ENCODE measurements at places on chromosomes 7 and 10.

GRCh38 chr10:44975431-44976331, 2.9 kb downstream of the DEPP1 start:
- DNase-seq, result no peak

GRCh38 chr7:51689547-51689946, 372.9 kb upstream of the COBL start:
- no peak for DNase-seq

DNA sequence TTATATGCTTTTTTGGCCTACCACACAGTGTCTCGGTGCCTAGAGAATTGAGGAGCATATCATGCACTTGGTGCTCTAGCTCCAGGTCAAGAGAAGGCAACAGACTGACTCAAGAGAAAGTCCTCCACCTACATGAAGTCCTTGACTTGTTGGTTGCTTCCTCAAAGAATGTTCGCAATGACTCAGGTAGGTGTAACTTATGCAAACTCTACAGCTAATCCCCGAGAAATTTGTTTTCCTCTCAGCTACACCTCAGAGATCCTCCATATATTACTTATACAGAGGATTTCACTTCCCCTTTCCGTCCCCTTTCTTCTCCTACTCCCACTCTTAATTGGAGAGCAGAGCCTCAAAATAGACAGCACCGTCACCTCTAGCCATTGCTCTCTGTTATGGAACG, 1013.1 kb downstream of the KCNMA1 start:
- DNase-seq, result no peak

DNA sequence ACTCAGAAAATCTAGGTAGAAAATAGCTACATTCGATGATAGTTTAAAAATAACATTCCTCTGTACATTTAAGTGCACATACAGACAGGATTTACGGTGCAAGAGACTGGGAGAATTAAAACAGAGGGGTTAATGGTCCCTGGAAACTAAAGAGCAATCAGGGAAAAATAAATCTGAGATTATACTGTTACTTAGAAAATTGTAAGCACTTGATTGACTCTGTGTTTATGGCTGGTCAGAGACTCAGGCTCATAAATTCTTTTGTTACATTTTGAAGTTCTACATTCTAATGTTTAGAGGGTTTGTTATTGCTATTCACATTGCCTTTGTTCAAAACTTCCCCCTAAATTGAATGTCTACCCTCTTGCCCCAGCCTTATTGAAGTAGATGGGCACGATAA, 54.4 kb downstream of the CDCA7L start:
- DNase-seq, result no peak

DNA sequence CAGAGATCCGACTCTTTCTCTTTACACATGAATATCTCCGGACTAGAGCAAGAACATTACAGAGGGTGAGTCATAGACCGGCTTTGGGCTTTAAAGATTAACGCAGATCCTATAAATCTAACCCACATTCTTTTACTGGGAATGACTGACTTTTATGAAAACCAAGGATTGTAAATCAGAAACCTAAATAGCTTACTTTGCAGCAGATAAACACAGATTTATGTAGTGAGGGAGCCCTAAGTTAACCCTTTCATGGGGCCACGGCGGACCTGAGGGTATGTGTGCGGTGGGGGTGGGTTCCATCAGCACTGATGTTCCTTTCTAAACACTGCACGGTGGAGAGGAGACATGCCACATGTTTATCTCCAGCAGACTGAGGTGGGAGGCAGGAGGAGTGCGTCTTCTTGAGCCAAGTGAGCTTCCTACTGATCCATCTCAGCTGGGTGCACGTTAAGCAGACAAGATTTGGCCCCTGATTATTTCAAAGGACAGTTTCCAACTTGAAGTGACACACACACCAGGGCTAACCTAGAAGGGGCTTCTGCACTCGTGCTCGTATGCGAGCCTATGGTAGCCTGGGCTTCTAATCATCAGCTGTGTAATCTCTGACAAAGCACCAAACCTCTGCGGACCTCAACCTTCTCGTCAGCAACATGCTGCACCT, 127.6 kb downstream of the WDR11 start:
- DNase-seq, result no peak

GRCh38 chr10:68284062-68285001, 47.5 kb upstream of the HNRNPH3 start:
- no peak for DNase-seq

- DNase-seq, result no peak
Measured at GRCh38 chr7:120337308-120337907, 64.4 kb downstream of the KCND2 start.

- no peak for DNase-seq
Measured at GRCh38 chr7:102304668-102305067, 18.0 kb downstream of the SH2B2 start.

- no peak for DNase-seq
Measured at GRCh38 chr7:80189638-80190037, 55.0 kb downstream of the GNAI1 start.

DNA sequence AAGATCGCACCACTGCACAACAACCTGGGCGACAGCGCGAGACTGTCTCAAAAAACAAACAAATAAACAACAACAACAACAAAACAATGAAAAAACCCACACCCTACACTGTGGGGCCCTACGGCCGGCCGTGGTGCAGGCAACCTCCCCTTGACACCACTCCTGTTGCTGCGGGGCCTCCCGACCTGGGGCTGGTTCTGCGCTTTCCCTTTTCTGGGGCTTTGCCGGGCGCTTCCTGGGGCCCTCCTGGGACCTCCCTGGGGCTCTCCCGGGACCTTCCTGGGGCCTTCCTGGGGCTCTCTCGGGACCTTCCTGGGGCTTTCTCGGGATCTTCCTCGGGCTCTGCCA, 46.6 kb downstream of the INSIG1 start:
- no peak for DNase-seq

- DNase-seq, result no peak
Measured at GRCh38 chr10:73493781-73494180, 2.0 kb downstream of the PPP3CB start.

- DNase-seq, result no peak
Measured at GRCh38 chr10:92142949-92143348, 147.9 kb downstream of the CPEB3 start.

- DNase-seq, result no peak
Measured at GRCh38 chr10:15451137-15452094, 80.3 kb upstream of the FAM171A1 start.

- no peak for DNase-seq
Measured at GRCh38 chr10:43407148-43407575, 1.8 kb downstream of the HNRNPF start.

DNA sequence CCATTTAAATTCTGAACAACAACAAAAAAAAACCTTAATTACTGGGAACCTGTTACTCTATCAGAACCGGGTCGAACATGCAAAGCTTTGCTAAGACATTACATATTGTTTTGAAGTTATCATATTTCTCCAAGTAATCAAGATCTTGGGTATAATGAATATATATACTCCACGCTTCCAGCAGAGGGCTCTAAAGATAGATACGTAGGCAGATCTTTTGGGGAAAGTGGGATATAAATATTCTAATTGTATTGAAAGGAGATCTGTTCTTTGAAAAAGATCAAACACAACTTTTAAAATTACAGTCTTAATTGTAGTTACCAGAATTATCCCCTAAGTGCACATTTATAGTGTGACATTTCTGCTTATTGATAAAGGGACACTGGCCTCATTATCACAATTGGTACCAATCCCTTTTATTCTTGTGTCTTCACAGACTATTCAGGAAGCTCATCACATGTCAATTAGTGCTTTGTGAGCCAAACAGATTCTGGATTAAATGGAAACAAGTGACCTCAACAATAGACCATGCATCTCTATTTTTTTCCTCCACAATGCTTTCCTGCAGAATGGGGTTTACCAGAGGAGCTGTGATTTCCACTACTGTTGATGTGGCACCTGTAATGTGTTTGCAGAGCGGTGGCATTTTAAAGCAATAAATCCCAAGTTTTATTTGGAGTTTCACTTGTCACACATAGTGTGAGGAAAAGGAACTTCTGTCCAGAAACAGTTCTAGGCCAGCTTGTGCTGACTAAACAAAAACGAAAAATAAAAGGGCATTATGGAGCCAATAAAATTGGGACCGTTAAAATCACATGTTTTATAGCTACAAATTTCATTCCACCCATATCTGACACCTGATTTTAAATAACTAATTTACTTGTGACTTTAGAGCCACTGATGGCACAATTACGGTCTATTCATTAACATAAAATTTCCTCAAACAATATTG, 122.4 kb downstream of the CTTNBP2 start:
- no peak for DNase-seq

- DNase-seq, result no peak
Measured at GRCh38 chr10:111511751-111512150, 434.9 kb downstream of the ADRA2A start.

DNA sequence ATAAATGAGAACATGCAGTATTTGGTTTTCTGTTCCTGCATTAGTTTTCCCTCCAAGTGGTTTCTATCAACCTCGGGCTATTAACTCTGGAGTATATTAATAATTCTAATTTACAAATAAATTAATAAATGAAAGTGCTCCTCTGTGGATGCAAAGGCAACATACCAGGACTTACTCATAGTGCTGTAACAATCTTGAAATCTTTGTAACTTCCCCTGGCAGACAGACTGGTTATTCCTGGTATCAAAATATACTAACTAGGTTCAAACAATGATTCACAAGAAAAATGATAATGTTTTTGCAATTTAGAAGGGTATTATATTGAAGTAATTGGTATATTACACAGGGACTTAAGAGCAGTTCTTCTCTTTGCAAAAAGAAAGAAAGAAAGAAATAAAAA, 177.2 kb downstream of the FANK1 start:
- DNase-seq, result no peak

DNA sequence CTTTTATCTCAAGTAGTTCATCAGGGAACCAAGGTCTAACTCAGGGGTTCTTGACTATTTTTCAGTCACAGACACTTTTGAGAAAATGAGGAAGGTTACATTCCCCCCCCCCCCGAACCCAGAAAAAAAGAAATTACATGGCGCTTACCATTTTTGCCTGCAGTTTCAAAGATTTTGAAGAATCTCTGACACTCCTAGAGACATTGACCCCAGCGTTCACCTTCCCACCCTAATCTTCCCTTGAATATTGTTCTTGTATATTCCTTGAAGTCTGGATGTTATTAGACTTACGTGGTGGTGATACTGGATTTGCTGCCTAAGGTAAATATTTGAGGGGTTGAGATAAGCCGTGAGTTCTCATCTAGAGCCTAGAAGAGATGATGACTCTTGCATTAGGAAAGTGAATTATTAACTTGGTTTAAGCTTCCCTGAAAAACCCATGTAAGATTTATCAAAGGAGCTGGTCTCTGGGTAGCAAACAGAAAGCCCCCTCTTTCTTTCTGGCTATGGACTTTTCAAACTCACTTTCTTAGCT, 245.7 kb upstream of the FOXK1 start:
- DNase-seq, result no peak

DNA sequence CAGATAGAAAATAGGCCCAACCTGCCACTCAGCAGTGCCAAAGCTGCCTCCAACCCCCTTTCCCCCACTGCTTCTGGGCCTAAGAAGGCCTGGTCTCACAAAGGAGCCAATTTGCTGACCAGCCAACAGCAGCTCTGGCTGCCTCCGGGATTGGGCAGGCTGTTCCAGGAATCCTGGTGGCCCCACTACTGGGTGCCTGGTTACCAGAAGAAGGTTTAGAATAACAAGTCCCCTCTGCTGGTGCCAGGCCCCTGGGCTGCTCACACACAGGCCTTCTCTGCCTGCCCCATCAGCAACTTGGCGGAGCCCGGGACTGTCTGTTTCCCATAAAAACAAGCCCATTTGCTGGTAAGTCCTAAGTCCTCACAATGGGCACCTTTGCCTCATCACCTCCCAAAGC, 1.2 kb downstream of the PHKG1 start:
- no peak for DNase-seq

GRCh38 chr10:113666682-113667252, 2.9 kb upstream of the NRAP start:
- no peak for DNase-seq

- no peak for DNase-seq
Measured at GRCh38 chr10:71912431-71912830, 51.8 kb upstream of the CHST3 start.

DNA sequence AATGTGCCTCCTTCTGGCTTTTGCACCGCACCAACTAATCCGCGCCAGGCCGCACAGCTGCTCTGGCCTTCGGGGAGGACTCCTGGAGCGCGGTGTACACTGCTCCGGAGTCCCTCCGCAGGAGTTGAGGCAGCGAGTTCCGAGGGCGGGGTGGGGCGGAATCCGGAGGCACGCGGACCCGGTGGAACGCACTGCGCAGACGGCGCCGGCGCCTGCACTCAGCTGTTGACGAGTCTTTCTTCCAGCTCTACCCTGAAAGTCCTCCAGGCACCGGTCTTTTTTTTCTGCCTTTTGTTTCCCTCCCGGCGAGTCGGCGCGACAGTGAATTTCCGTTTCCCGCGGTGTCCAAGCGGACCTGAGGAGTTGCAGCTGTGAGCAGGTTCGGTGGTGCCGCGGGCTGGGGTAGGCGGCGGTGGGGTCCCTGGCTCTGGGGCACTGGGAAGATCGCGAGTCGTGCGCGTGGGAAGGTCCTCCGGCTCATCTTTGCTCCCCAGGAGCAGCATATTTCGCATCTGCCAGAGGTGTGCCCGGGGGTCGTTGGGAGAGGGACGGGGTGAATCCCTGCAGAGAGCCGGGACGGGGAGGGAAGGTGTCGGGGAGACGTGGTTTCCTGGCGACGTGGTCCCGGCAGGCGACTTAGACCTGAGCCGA, 44.1 kb downstream of the SFTPD start:
- peak; percentile 22 for DNase-seq

DNA sequence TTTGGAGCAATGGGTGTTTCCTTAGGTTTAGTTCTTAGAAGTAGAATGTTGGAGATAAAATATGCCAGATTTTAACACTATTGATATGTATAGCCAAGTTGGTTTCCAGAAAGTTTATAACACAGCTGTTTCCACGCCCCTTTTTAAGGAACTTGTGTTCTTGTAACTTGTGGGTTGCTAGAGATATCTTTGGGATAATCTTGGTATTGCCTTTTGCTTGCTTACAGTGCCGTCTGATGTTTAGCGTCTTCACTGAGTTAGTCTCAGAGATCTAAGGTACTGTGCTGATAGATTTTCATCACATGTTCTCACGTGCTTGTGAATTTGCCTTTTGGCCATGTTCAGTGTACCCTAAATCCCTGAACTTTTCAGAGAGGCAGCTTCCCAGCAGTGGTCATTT, 12.4 kb downstream of the TMEM248 start:
- DNase-seq, result no peak

GRCh38 chr7:141789917-141790316, at the start of gene TAS2R5:
Gene TAS2R5, plus strand, starts transcription at chr7:141790217. Its CDS starts 145 bp downstream, at chr7:141790362.
- no peak for DNase-seq

DNA sequence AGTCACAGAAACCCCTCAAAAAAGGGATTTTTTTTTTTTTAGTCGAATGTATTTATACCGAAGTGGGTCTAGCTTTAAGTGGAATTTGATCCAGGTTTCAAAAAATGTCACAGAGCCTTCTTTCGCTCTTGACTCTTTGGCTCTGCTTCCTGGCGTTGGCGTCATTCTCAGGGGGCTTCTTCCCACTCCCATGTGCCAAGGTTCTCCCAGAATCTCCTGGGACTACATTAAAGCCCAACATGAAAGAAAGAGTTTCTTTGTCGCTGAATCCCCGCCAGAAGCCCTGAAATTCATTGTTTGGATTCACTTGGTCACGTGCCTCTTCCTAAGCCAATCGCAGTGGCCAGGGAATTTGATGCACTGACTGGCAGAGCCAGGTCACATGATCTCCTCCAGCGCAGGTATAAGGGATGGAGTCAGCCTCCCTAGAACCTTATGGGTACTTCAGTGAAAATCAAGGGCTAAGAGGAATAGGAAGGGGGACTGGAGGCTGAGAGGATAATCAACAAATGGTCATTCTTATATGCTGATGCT, 101.2 kb downstream of the RPS24 start:
- no peak for DNase-seq

- DNase-seq, result no peak
Measured at GRCh38 chr10:100983868-100984671, 3.2 kb downstream of the MRPL43 start.

GRCh38 chr7:467856-468545, 51.6 kb downstream of the PDGFA start:
- DNase-seq, result no peak

Data from stimulated activated CD8-positive, alpha-beta memory T cell treated with anti-CD3 and anti-CD28 coated beads, Interleukin-12 subunit alpha, Interleukin-12 subunit beta, amount 100 ng/mL, for 1 hour (primary cell).